ENCODE measurements at places on chromosomes 1 and 21.
A peak's percentile ranks its signal among the peaks of the same experiment; 100 is the strongest.

GRCh38 chr1:92037400-92037799, 7.6 kb downstream of the EPHX4 start:
- DNase-seq: no peak

DNA sequence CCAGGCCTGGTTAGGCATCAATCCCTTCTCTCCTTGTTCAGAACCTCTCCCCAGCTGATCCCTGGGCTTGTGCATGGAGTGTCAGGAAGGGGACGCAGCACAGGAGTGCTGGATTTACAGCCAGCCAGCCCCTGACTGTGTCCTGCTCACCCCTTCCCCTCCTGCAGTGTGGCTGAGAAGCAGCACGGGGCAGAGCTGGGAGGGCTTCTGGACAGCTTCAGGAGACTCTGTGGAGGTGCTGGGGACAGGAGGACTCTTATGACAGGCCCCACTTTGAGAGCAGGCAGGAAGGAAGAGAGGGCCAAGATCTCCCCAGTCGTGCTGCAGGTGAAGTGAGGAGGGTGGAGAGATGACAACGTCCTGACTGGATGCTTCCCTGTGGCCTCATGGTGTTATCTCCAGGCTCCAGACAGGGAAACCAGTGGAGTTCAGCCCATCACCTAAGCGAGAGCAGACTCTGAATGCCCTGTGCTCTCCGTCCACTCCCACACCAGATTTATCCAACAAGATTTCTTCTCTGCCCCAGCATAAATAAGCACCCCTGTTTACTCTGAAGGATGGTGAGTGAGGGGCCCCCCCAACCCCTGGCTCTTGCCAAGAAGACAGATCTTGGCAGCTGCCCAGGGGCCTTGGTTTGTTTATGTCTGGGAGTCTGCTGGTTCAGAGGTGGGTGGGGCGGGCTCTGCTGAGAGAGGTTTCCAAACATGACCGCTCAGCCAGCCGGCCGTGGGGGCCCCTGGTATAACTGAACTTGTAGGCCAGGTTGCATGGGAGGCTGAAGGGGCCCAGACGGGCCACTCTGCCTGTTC, 21.3 kb downstream of the TMCC2 start:
- DNase-seq: peak; percentile 65

GRCh38 chr1:193411215-193411614, 224.8 kb upstream of the B3GALT2 start:
- no peak for DNase-seq

DNA sequence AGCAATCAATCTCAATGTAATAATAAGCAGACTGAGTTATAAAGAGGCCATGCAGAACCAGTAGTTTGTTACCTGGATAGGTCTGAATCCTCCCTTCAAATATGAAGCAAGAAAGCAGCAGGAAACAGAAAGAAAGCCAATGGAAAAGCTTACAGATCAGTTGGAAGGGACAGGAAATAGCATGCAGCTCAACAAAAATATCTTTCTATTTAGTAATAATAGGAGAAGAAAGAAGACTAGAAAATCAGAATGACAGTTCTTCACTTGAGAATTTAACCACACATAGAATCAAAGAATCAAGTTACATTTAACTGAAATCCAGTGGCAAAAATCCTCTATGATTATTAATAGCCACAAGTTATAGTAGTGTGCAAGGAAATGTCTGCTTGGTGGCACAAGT, 194.4 kb downstream of the EIF4G3 start:
- DNase-seq: no peak

- no peak for DNase-seq
These were observed 75.2 kb downstream of the GFI1 start for GRCh38 chr1:92411511-92411910.

DNA sequence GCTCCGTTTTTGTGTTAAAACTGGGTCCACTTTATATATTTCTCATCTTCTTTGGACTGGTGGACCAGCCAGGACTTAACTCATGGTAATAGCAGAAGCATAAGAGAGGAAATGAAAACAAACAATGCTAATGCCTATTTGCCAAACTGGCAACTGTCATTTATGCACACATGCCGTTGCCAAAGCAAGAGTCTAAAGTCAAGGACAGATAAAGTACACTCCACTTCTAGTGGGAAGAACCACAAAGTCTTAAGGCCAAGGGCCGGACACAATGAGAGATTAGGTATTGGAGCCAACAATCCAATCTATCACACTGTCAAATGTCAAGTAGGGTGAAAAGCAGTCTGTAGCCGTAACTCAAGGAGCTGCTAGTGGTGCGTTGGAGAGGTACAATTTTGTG, 157.7 kb downstream of the LYPLAL1 start:
- DNase-seq: no peak

GRCh38 chr1:48181669-48182367, 40.7 kb upstream of the SLC5A9 start:
- DNase-seq: no peak

DNA sequence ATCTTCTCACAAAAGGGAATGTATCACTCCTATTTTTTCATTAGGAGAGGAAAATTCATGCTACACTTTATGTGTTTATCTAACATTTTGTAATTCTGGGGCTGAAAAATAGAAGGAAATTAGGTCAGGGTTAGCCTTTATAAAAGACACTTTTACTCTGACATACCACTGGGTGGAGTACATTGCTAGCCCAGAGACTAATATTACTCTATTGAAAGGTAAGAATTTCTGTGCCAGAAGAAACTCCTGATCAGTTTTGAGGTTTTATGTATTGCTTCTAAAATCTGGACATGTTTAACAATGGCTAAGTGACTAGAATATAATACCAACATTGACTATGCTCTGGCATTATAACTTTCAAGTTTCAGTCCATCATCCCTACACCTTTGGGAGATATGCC, 724.6 kb downstream of the USP25 start:
- DNase-seq: no peak
